ENCODE measurements at places on chromosomes 7 and 10.
A peak's percentile ranks its signal among the peaks of the same experiment; 100 is the strongest.

DNA sequence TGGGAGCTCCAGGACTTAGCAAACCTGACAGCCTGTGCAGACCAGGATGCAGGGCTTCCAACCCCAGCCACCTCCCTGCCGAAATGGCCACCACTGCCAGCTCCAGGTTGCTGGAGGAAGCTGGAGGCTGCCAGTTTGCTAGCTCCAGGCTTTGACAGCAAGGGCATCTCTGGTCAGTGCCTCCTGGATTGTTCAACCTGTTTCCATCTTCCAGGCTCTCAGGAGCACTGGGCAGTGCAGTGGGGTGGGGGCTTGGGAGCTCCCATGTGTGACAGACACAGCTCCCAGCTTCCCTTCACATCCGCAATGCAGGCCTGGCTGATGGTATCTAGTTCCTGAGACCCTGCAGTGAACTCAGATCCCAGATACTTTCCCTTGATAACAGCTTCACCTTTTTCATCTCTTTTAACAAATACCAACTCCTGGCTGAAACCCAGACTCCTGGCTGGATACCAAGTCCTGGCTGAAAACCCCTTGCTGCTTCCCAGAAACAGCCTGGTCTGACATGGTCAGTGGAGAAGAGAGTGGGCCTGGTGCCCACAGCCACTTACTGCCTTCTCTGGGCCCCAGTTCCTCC, 20.8 kb upstream of the RET start:
- DNase-seq: no peak

- no peak for DNase-seq
Observed at GRCh38 chr10:132320654-132321469, 11.1 kb upstream of the LRRC27 start.

GRCh38 chr10:99917963-99918825, 91.6 kb downstream of the DNMBP start:
- no peak for DNase-seq

DNA sequence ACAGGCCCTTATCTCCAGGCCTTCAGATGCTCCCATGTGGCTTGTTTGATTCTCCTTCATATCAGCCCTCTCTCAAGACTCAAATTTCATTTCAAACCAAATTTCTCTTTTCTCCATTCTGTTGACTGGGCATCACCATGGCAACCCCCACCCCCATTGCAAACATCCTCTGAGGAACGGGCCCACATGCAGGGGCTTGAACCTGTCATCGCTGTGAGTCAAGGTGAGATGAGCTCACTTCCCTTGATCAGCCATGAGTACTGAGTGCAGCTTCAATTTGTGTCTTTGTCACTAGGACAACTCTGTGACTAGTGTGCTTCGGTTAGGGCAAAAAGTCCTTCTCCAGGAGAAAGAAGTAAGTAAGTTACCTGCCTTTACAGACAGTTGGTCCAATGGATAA, 41.9 kb downstream of the CALML3 start:
- peak; percentile 33 for DNase-seq

DNA sequence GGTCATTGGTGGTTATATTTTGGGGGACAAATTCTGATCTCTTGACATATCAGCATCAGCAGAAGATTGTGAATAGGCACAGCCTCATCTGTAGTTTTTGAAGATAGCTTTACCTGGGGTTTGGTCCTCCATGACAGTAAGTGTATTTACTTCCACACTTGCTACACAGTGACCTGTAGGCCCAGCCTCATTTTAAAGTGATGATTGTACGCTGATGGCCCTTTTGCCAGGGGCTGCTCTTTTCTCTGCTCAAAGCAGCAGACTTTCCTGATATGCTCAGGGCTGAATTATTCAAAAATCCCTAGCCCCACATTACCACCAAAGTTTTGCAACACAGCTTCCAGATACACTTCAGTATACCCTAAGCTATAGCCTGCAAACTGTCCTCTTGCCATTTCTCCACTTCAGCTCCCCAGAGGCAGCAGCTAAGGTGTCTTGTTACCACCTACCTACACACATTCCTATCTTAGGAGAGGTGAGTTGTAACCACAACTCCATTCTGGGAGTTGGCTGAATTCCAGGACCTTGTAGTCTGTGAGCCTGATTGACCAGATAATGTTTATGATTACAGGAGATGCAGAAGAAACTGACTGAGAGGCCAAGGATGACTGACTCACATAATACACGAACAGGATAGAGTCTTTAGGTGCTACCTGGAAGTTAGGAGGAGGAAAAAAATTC, 6.0 kb downstream of the ASB4 start:
- peak; percentile 81 for DNase-seq

GRCh38 chr7:67251986-67252558, 255.4 kb downstream of the TYW1 start:
- DNase-seq: no peak

DNA sequence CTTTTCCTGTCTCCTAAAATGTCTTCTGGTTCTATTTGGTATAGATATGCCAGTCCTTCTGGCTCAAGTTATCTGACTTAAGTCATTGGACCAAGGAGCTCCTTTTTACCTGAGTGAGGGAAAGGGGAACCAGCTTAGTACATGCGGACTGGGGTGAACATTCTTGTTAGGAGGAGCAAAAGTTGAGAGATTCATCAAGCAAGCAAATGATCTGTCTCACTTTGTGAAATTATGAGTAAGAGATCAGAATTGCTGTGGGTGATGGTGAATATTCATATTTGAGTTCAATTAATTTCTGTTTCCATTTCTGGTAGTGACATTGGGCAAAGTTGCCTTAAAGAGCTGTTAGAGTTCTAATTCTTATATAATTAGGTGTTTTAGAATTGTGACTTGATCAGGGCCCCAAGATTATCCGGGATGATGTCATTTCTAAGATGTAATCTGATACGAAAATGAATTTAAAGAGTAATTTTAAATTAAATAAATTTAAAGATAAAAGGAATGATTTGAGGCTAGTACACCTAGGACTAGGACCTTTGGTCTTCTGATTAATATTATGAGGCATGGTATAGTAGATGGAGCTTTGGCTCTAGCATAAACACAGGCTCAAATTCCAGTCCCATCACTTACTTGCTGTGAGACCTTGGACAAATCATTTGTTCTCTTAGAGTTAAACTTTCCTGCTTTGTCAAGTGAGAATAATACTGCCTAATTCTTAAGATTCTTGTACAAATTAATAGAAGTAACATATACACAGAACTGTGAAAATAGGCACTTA, 60.4 kb upstream of the STRIP2 start:
- no peak for DNase-seq

DNA sequence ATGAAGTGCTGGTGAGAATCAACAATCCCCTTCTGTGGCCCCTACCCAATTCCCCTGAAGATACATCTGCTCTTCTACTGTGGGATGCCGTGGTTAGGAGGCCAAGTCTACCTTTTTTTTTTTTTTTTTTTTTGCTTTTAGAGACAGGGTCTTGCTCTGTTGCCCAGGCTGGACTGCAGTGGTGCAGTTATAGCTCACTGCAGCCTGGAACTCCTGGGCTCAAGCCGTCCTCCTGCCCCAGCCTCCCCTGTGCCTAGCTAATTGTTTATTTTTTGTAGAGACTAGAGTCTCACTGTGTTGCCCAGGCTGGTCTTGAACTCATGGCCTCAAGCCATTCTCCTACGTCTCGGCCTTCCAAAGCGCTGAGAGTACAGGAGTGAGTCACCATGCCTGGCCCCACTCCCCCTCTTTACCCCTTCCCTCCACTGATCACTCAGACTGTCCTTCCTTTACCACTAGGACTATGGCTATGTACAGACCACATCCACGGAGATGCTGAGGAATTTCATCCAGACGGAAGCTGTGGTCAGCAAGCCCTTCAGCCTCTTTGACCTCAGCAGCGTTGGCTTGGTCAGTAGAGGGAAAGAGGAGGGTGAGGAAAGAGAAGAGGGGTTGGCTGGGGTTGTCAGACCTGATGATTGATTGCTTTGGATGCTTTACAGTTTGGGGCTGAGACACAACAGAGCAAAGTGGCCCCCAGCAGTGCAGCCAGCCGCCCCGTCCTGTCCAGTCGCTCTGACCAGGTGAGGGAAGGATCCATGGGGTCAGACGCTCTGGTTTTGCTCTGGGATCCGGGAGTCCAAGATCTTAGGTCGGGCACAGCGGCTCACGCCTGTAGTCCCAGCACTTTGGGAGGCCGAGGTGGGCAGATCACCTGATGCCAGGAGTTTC, 1.8 kb downstream of the AP4M1 start:
- DNase-seq: no peak

DNA sequence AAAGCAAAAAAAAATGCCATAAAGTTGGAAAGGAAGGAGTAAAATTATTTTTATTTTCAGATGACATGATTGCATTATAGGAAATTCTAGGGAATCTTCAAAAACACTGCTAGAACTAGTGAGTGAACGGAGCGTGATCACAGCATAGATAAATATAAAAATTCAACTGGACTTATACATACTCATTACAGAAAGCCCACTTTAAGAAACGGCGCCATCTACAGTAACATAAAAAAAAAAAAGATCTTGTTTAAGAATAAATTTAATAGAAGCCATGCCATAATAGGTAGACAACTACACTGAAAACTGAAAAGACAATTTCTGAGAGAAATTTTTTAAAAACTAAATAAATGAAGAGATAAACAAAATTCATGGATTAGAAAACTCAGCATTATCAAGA, 623.1 kb upstream of the MGMT start:
- DNase-seq: no peak

- DNase-seq: no peak
Observed at GRCh38 chr7:44145479-44145968, 4.4 kb upstream of the MYL7 start.

DNA sequence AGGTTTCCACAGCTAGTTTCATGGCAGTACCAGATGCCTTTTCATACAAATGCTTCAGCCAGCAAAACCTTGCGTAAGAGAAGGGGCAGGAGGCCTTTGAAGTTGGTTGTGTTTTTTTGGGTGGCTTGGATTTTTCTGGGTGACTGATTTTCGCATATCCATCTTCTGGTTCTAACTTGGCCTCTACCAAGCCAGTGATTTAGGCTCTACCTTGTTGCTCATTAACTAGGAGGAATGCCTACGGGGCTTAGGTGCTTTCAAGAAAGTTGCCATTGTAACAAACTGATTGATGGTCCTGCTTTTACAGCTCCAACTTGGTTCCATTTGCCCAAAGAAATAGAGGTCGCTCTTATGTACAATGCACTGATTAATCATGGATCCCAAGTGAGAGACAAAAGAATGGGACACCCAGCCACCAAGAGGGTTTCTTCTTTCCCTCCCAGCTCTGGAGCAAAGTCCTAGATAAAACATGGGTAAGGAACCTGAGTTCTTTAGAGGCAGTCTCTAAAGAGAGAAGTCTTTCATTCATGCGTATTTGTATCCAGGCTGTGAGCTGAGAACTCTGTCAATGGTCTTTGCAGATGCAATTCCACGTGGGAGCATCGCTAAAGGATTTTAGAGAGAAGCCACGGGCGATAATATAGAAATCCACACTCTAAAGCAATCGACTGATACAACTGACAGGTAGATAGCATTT, 92.1 kb upstream of the FGFR2 start:
- no peak for DNase-seq

GRCh38 chr10:125199270-125199669, 38.9 kb upstream of the CTBP2 start:
- DNase-seq: no peak

DNA sequence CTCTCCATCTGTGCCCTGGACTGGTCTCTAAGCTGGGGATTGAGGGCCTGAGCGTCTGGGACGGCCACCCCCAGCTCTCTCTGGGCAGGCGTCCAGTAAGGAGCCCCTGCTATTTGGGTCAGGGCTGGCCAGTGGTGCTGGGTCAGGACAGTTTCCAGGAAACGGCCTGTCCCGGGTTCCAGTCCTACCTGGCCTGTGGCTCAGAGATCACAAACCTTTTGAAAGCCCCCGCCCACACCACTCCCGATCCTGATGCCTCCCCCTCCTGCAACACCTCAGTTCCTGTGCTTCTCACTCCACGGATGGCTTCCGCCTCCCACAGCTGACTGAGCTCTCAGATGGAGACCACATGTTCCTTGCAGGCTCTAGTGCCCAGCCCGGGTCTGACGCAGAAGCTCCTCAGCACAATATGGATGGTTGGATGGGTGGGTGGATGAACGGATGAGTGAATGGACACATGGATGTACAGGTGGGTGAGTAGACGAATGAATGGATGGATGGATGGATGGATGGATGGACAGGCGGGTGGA, 91.7 kb upstream of the PDGFA start:
- no peak for DNase-seq

DNA sequence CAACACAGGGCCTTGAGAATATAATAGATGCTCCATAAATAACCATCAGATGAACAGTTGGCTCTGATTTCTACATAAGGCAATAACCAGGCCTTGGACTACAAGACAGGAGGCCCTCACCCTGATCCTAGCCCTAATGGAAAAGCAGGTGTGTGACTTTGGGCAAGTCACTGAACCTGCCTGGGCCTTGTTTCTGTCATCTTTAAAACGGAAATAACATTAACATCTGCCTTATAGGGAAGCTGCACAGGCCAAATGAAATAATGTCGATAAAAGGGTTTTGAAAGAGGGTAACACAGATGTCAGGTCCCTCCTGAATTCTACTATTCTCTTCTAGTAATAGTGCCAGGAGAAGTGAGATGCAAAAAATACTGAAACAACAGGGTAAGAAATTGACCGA, 20.7 kb downstream of the PIK3AP1 start:
- DNase-seq: no peak

- no peak for DNase-seq
Observed at GRCh38 chr7:45131891-45132290, 20.4 kb upstream of the TBRG4 start.

- no peak for DNase-seq
Observed at GRCh38 chr10:17548162-17548561, 69.0 kb downstream of the HACD1 start.

GRCh38 chr10:131257027-131257426, 54.5 kb downstream of the TCERG1L start:
- DNase-seq: no peak

GRCh38 chr10:133159950-133160825, at the start of gene KNDC1:
Gene KNDC1 (plus strand): TSS chr10:133160219. CDS start chr10:133160468, 249 bp downstream.
- DNase-seq: no peak

DNA sequence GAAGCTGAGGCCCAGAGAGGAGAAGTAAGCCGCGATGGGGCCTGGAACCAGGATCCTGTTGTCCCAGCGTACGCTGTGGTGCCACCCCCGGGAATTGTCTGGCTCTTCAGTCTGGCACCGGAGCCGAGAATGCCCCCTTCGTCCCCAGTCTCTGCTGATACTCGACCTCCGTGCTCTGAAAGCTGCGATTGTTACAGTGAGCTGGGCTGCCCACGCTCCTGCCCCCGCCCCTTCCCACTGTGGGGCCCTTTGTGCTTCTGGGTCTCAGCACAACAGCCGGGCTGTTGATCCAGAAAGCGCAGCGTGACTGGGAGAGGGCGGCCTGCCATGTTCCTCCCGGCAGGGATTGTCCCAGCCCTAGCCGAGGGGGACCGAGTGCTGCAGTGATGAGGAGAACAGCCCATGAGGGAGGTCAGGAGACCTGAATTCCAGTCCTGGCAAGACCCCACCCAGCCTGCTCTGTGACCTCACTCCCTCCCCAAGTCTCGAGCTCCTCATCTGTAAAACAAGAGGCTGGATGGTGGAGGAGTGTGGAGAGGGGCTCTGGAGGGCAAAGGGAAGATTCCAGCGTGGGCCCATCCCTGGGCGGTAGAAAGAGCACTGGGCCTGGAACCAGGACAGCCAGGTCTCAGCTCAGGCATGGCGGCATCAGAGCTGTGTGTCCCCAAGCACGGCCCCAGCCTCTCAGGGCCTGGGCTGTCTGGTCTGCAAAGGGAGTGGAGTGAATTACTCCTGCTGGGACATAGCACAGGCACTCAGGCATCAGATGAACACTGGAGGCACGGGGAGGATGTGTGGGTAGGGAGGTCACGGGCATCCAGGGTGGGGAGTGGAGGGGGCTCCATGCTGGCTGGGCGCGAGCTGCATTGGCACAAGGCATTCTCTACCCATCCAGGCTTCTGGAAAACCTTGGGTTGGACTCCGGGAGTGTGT, 43.6 kb downstream of the TSPAN15 start:
- no peak for DNase-seq

- no peak for DNase-seq
Observed at GRCh38 chr10:65194126-65194525, 1672.9 kb downstream of the REEP3 start.
